NCI-H2029 treated with DMSO at 0.1 percent for 48 hours (cell line): ENCODE measurements at places on chromosomes 3 and 15.

DNA sequence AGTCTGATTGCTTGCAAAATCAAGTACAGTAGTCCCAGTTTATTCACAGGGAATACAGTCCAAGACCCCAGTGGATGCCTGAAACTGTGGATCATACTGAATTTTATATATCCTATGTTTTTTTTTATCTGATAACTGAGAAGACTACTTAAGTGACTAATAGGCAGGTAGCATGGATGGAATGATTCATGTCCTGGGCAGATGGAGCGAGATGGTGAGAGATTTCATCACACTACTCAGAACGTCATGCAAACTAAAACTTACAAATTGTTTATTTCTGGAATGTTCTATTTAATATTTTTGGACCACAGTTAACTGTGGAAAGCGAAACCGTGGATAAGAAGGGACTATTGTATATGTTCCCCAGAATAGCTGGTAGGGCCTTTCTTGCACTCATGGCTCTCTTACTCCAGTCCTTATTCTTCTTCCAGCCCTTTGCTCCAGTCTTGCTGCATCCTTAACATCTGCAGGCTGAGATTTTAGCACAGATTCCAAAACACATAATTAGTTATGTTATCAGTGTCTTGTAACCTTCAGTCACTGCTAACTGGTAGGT is 290.0 kb downstream of the ADAMTSL3 start:
- DNase-seq: no peak

DNA sequence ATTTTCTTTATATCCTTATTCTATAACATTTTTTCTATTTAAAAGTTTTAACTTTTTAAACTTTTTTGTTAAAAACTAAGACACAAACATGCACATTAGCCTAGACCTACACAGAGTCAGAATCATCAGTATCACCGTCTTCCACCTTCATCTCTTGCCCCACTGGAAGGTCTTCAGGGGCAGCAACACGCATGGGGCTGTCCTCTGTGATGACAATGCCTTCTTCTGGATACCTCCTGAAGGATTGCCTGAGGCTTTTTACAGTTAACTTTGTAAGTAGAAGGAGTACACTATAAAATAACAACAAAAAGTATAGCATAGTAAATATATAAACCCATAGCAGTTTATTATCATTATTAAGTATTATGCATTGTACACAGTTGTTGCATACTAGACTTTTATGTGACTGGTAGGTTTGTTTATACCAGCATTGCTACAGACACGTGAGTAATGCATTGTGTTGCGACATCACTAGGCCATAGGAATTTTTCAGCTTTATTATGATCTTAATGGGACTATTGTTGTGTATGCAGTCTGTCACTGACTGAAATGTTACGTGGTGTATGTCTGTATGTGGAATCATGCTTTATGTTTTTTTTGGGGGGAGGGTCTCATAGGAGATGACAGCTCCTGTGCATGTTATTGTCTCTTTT is 18.2 kb downstream of the ATP1B3 start:
- DNase-seq: no peak

DNA sequence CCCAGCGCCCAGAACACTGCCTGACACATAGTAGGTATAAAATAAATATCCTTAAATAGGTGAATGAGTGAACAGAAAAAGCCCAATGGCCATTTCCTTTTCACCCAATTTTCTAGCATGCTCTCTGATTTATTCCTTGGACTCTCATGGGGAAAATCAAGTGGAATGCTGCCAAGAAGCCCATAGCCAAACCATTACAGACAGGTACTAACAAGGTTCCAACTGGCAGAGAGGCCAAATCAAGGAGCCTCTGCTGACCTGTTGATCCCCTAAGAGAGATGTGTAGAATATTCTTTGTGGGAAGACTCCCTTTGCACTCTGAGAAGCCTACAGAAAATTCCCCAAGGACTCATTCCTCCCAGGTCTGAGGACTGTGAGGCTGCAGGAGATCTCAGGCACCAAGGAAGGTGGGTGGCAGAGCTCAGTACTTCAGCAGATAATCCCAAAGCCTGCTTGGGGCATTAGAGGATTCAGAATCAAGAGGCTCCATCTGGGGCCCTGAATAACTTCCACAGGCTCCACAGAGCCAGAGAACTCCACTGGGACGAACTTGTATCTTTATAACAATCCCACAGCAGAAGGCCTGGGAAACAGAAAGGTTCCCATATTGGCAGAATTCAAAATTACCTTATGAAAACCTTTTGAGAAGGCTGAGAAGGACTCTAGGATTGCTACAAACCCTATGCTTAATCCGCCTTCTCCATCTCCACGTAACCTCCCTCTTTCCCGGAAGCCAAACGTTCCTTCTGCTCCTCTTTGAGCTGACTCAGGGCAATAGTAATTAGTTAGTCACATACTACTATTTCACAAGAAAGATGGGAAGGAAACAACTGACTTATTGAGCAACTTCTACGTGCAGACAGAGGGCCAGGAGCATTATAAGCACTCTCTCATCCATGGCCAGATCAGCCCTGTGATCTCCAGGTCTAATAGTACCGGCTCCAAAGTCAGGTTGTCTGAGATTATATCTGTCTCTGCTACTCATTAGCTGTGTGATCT is 34.5 kb downstream of the PRICKLE2 start:
- no peak for DNase-seq

DNA sequence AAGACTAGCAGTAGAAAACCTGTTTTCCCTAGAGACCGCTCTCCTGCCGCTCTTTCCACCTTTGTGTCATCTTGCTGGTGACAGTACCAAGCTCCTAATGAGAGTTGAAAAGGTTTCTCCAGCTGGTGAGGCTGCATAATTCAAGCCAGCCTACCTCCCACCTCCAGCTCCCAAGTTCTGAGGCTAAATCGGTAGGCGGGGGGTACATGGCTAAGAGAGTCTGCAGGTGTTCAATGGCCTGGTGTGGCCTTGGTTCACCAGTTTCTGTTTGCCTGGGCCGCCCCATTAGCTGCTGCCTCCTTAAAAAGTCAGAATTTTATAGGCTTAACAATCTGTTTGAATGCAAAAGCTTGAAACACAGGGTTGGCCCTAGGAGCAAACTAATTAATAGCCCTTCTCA is 262.8 kb downstream of the SLCO3A1 start:
- no peak for DNase-seq

- DNase-seq: no peak
These were observed 18.1 kb downstream of the CSPG4 start for GRCh38 chr15:75694241-75695182.

GRCh38 chr3:44831232-44831631 is 30.5 kb upstream of the TMEM42 start:
- no peak for DNase-seq

DNA sequence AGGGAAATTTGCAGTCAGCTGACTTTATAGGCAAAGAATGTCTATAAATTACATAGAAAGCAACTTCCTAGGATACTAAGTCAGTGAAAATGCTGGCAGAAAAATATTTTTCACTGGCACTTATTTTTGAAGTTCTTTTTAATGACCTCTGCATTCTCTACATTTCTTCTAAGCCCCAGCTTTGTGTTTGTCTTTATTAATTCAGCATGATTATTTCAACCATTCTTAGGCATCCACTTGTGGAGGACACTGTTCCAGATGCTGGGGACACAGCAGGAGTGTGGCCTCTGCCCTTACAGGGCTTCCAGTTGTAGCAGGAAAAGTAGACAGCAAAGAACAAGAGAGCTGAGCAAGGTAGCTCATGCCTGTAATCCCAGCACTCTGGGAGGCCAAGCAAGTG is 15.0 kb downstream of the LRRK1 start:
- DNase-seq: no peak

DNA sequence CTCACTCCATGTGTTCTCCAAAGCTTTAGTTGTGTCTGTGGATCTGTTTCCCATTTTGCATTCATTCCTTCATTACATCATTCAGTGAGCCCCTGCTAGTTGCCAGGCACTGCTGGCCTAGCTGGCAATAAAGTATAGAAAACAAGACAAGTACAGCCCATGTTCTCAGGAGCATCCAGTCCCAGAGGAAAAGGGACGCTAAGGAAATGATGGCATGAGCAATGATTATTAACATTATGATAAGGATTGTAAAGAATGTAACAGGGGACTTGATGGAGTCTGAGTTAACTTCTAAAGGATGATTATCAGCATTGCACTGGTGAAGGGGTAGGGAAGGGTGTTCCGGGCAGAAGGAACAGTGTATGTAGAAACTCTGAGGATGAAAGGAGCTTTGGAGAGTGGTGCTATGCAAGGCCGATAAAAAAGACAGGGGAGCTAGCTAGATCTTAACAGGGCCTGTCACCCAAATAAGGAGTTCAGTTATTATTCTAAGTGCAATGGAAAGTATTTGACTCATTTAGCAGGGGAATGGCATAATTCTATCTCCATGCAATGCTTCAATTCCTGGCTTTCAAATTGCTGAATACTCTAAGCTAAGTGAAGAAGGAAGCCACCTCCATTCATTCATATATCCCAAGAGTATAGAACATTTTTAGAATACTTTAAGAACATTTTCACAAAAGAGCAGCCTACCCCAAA is 258.2 kb upstream of the STT3B start:
- no peak for DNase-seq

DNA sequence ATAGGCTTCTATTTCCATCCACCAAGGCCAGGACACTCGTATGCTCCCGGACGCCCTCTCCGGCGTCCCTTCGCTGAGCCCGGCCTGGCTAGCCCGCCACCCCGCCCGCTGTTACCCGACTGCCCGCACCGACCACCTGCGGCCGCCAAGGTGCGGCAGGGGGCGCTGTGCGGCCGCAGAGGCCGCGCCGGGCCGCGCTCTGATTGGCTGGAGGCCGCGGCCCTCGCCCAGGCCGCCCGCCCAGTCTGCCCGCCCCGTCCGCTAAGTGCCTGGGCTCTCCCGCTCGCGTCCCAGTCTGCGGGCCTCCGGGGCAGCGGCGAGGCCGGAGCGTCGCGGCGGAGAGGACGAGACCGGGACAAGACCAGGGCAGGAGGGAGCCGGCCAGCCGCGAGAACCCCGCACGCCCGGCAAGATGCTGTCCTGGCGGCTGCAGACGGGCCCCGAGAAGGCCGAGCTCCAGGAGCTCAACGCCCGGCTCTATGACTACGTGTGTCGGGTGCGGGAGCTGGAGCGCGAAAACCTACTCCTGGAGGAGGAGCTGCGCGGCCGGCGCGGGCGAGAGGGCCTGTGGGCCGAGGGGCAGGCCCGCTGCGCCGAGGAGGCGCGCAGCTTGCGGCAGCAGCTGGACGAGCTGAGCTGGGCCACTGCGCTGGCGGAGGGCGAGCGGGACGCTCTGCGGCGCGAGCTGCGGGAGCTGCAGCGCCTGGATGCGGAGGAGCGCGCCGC is at the start of gene SYNM:
Gene SYNM, plus strand, starts transcription at position 293 of the 726 bp plus-strand sequence. Its CDS starts 120 bp downstream, at position 413.
- peak; percentile 9 for DNase-seq

DNA sequence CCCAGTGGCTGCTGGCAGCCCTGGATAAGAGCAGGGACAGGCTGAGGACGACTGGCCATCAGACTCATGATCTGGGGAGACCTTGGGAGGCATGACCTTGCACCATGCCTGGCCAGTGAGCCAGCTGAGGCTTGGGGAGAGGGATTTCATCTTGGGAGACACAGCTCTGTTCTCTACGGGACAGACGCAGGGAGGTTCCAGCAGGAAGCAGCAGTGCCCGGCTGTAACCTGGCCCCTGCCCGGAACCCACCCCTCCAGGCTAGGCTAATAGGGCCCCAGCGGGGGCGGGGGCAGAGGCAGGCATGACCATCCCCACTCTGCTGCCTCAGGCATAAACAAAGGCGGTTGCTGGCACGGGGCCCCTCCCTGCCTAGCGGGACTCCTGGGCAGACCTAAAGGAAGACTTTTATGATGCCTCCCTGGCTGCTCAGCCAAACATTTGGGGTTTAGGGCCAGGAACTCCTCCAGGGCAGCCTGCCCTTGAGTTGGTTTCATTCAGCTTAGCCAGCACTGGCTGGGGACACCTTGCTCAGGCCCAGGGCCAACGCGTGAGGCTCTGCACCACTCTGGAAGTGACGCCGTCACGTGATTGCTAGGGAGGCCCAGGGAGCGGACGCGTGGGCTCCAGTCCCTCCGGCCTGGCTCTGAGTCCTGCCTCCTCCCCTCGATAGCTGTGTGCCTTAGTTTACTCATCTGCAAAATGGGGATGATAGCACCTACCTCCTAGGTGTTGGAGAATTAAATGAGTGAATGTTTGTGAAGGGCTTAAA is 27.6 kb downstream of the HDAC11 start:
- no peak for DNase-seq

GRCh38 chr15:70280781-70281180 is 183.1 kb upstream of the TLE3 start:
- no peak for DNase-seq

GRCh38 chr3:148309390-148310035 is 388.2 kb upstream of the AGTR1 start:
- DNase-seq: peak; percentile 9

DNA sequence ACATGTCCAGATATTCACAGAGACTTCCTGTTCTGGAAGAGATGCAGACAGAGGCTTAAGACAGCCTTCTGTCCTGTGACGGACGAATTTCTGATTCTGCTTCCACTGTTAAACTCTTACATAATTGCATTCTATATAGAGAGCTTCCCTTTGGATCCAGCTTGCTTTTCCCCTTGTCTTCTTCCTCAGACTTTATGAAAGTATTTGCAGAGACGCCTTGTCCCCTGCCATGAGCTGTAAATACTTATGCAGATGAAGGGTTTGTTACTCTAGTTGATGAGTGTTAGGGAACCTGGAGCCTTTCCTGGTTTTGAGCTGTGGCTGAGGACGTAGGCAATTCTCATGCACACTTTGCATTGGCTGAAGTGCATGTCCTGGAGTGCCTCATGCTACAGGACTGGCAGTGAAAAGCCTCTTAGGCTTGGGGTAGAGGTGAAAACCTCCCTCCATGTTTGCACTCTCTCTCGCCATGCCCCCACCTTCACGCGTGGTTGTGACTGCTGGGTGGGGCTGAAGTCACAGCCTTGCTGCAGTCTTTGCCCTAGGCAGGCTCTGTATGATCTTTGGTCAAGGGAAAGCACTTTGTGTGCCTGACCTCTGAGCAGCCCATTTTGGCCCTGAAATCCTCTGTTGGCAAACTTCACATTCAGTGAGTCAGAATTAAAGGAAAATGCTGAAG is 286.6 kb downstream of the PTPRG start:
- DNase-seq: peak; percentile 48

DNA sequence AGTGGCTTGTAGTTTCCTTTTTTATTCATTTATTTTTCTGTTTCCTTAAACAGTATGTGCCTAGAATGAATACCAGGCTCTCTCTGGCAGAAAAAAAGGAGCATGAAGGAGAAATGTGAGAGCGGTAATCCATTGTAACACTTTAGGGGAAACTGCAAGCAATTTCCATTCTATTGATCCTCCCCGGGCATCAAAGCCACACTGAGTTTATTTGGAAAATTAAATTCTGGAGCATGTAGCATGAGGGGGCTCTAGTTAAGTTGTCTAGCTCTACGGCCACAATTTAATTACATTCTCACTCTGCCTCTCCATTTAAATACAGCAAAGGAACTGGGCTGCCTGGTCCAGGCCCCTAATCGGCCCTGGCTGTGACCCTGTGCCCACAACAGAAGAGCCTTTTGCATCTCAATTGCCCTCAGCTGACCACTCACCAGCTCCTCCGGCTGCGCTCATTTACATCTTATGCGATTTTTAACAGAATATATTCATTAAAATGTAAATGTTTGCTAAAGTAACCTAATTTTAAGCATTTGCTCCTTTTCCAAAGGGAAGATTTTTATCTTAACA is 72.9 kb downstream of the MEGF11 start:
- DNase-seq: no peak
